ENCODE measurements at places on chromosomes 1 and 21. TPM values are rescaled to one million over a fixed set of nuclear protein-coding genes. Genes with fewer than 3 reads are reported as not detected.

Gene RNF220
- 85.4 TPM for total RNA-seq

Gene NMNAT2
- total RNA-seq, result 0.69 TPM

Gene TRAF3IP3
- 1.1 TPM for total RNA-seq

Gene NR1I3
- not detected for total RNA-seq

Gene LIX1L
- total RNA-seq, result 27.6 TPM

Gene IFI44L
- total RNA-seq, result 105 TPM

Gene CNN3
- total RNA-seq, result 247 TPM

Gene MFAP2
- 459 TPM for total RNA-seq

Gene ADORA1
- 2.9 TPM for total RNA-seq

Gene CELA2B
- total RNA-seq, result not detected

Gene AQP10
- total RNA-seq, result 1.00 TPM

GRCh38 chr1:171902527-171902926 is 61.2 kb downstream of the DNM3 start:
- no peaks in the 10 kb centered on the region for H3K36me3 ChIP-seq
- H3K27me3 ChIP-seq, result no peaks in the 10 kb centered on the region
- no peak overlapping the region for H3K27ac ChIP-seq

DNA sequence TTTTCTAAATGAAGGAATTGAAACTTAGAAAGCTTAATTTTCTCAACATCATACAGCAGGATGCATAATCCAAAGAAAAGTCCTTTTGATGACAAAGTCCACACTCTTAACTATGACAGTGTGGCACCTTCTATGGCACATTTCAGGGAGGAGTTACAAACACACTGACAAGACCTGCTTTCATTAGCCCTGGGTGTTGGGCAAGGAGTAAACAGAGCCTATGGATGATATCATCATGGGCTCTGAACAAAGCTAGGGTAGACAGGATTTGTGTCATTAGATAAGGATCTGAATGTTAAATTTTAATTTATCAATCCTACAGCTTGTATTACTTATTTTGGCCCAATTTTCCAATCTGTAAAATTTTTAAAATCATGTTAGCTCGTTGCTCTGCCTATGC is 62.6 kb upstream of the DENND1B start:
- no peaks in the 10 kb centered on the region for H3K27me3 ChIP-seq
- no peak overlapping the region for H3K27ac ChIP-seq
- H3K36me3 ChIP-seq, result peaks cover 2% of the 10 kb centered on the region
- peaks cover 10% of the 10 kb centered on the region for H3K4me1 ChIP-seq

DNA sequence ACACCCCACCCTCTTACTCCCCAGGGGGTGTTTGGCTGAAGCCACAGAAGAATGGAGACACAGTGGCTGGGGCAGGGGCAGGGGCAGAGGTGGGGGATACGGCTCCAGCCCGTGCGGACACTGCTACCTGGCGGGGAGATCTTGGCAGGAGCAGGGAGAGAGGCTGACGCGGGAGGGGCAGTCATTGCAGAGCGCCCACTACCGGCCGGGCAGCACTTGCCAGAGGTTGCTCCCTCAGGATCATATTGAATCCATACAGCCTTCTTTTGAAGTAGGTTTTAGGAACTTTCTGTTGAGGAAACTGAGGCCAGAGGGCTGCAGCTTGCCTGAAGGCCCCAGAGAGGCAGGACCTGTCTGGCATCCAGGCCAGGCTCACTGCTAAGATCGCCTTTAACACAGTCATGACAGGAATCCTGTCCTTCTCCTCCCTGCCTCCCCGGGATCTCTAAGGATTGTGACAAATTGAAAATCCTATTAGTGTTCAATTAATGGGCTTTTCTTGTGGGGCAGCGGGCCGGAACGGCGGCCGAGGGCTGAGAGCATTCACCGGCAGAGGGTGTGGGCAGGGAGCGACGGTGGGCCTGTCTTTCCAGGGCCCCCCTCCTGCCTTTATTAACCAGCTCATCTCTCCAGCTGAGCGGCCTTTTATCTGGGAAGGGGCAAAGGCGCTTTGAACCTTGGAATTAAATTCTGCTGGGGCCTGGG is 65.5 kb upstream of the WNT4 start:
- no peak overlapping the region for H3K4me3 ChIP-seq
- peaks cover 43% of the 10 kb centered on the region for H3K4me1 ChIP-seq
- H3K27me3 ChIP-seq, result peaks cover 47% of the 10 kb centered on the region
- no peak for DNase-seq
- no peak overlapping the region for H3K27ac ChIP-seq
- no peaks in the 10 kb centered on the region for H3K36me3 ChIP-seq

- no peak overlapping the region for H3K4me3 ChIP-seq
- no peak for DNase-seq
Observed at GRCh38 chr1:53454019-53454418, 5.2 kb upstream of the DMRTB1 start.

GRCh38 chr1:196376630-196377328 is 231.5 kb downstream of the KCNT2 start:
- H3K4me3 ChIP-seq, result no peak overlapping the region
- no peaks in the 10 kb centered on the region for H3K4me1 ChIP-seq

GRCh38 chr1:95311014-95311413 is 77.0 kb downstream of the RWDD3 start:
- no peak overlapping the region for H3K4me3 ChIP-seq
- DNase-seq, result no peak
- no peaks in the 10 kb centered on the region for H3K36me3 ChIP-seq

DNA sequence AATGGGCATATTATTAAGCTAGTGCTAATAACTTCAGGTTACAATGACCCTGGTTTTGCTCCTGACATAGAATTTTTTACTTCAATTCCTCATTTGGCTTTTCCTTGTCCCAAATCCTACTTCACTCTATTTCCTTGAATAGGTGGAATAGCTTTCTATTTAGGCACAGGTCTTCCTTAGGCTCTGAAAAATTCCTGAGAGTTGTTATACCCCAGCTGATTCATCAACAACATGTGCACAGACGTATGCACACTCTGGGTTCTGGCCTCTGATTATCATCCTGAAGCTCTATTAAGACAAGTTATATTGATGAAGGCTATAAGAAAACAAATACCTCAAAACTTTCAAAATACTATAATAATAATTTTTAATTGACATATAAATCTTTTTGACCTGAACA is 172.4 kb downstream of the NTMT2 start:
- H3K27ac ChIP-seq, result no peak overlapping the region
- peaks cover 10% of the 10 kb centered on the region for H3K4me1 ChIP-seq
- DNase-seq, result no peak
- H3K36me3 ChIP-seq, result no peaks in the 10 kb centered on the region
- no peak overlapping the region for H3K4me3 ChIP-seq

- DNase-seq, result no peak
- no peak overlapping the region for H3K27ac ChIP-seq
- H3K27me3 ChIP-seq, result no peaks in the 10 kb centered on the region
- H3K4me1 ChIP-seq, result peaks cover 5% of the 10 kb centered on the region
- H3K36me3 ChIP-seq, result peaks cover 11% of the 10 kb centered on the region
Observed at GRCh38 chr1:24435782-24436365, 20.3 kb downstream of the NIPAL3 start.

- no peaks in the 10 kb centered on the region for H3K27me3 ChIP-seq
- no peak overlapping the region for H3K4me3 ChIP-seq
- no peak overlapping the region for H3K27ac ChIP-seq
Observed at GRCh38 chr1:230274254-230274653, 151.9 kb downstream of the PGBD5 start.

- H3K36me3 ChIP-seq, result no peaks in the 10 kb centered on the region
- peaks cover 60% of the 10 kb centered on the region for H3K27me3 ChIP-seq
- peaks cover 28% of the 10 kb centered on the region for H3K4me1 ChIP-seq
Observed at GRCh38 chr1:48036710-48037355, 39.6 kb upstream of the TRABD2B start.

DNA sequence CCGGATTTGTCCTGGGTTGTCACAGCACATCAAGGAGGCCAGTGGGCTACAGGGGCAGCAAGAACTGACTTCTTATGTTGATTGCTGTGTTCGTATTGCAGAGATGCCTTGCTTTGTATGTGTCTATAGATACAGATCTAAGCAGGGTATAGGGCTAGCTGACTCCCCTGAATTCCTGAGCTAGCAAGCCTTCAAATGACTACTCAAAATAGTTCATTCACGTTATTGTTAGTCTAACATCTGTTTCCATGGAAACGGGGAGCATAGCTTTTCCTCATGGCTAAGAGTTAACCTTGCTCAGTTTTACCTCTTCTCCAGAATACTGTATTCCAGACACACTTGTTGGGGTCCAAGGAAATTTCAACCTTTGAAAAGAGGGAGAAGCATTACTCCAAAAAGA is 24.1 kb downstream of the TRIM45 start:
- peaks cover 64% of the 10 kb centered on the region for H3K4me1 ChIP-seq
- no peak for DNase-seq

GRCh38 chr1:199657449-199657848 is 370.1 kb upstream of the NR5A2 start:
- no peak overlapping the region for H3K27ac ChIP-seq
- H3K36me3 ChIP-seq, result no peaks in the 10 kb centered on the region
- no peak for DNase-seq
- H3K4me3 ChIP-seq, result no peak overlapping the region
- no peaks in the 10 kb centered on the region for H3K4me1 ChIP-seq
- H3K27me3 ChIP-seq, result peaks cover 2% of the 10 kb centered on the region

GRCh38 chr1:225114354-225114990 is 185.0 kb downstream of the DNAH14 start:
- H3K36me3 ChIP-seq, result peaks cover 16% of the 10 kb centered on the region
- H3K4me3 ChIP-seq, result no peak overlapping the region
- no peaks in the 10 kb centered on the region for H3K4me1 ChIP-seq
- no peak overlapping the region for H3K27ac ChIP-seq

DNA sequence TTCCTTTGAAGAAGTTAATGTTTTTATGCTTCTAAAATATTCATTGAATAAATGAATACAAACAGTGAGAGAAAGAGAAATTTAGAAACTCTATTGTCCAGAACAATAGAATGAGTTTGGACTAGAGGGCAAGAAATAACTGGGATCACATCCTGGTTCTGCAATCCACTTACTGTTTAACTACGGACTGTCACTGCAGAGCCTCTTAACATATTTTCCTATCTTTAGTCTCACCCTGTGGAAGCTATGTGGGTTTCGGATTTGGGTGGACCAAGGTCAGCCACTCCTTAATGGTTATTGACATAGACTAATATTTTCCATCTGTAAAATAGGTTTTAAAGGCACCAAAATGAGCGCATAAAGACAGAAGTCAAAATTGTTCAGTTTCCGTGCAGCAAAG is 116.6 kb downstream of the UBE2U start:
- H3K27ac ChIP-seq, result no peak overlapping the region
- no peaks in the 10 kb centered on the region for H3K36me3 ChIP-seq
- no peak for DNase-seq
- peaks cover 4% of the 10 kb centered on the region for H3K27me3 ChIP-seq
- no peak overlapping the region for H3K4me3 ChIP-seq

GRCh38 chr1:201999625-202000238 is 10.7 kb upstream of the ELF3 start:
- DNase-seq, result no peak
- peaks cover 65% of the 10 kb centered on the region for H3K36me3 ChIP-seq
- no peak overlapping the region for H3K4me3 ChIP-seq
- H3K27me3 ChIP-seq, result no peaks in the 10 kb centered on the region
- peak overlapping the region; percentile 64 for H3K27ac ChIP-seq
- H3K4me1 ChIP-seq, result peaks cover 9% of the 10 kb centered on the region

DNA sequence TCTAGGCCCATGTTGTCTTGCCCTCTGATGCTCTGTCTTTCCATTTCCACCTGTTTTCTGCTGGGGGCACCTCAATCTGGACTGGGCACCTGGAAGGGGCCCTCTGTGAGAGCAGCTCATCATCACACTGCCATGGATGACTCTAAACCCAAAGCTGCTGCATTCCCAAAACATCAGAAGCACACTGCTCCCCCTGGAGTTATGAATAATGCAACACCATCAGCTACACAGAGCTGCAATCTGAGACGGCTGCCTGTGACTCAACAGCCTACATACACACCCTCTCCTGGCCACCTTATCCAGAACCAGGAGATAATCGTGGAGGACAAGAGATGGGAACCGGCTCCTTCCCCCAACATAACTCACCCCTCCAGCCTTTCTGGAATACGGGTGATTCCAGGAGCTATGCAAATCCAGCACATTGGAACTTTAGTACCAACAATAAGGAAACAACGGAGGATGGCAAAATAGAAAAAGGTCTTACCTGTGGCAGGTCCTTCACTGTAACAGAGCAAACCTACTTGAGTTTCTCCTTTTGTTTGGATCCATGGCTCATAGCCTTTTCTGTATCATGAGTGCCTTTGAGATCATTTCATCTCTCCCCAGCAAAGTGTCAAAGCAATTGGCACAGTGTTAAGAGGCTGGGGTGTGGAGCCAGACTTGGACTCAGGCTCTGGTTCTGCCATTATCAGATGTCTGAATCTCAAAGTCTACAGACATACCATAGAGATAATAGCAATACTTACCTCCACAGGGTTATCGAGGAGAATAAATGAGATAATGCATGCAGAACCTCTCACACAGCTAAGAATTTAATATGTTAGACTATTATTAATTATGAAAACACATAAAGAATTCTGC is 29.3 kb downstream of the AK2 start:
- no peaks in the 10 kb centered on the region for H3K27me3 ChIP-seq
- H3K27ac ChIP-seq, result peak overlapping the region; percentile 74
- peaks cover 32% of the 10 kb centered on the region for H3K4me1 ChIP-seq
- no peak overlapping the region for H3K4me3 ChIP-seq
- peaks cover 33% of the 10 kb centered on the region for H3K36me3 ChIP-seq

GRCh38 chr1:24964811-24965570 is 34.9 kb upstream of the RUNX3 start:
- H3K36me3 ChIP-seq, result no peaks in the 10 kb centered on the region
- DNase-seq, result no peak
- H3K4me1 ChIP-seq, result peaks cover 1% of the 10 kb centered on the region
- no peak overlapping the region for H3K27ac ChIP-seq

DNA sequence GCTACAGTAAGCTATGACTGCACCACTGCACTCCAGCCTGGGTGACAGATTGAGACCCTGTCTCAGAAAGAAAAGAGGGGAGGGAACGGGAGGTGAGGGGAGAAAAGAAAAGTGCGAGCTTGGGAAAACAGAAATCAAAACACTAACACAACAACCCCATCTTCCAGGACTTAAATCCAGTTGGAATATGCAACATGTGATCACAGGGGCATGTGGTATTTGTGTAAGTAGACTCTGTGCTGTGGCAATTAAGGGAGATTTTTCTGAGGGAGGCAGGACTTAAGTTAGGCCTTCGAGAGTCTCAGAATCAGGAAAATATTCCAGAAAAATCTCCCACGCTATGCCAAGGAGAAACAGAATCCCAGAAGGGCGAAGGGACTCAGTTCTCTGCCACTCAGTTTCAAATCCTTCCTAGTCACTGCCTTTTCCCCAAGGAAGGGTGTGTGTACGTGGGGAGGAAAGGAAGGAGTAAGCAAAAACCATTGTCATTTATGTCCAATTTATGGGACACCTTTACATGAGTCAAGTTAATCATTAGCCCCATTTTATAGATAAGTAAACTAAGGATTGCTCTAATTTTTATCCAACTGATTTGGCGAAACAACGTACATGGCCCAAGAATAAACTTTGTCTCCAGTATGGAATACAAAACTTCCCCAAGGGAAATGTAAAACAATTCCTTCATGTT is 12.3 kb downstream of the ID3 start:
- no peak overlapping the region for H3K4me3 ChIP-seq
- DNase-seq, result no peak
- H3K27ac ChIP-seq, result peak overlapping the region; percentile 47
- peaks cover 38% of the 10 kb centered on the region for H3K4me1 ChIP-seq

GRCh38 chr21:17730782-17731181 is 88.4 kb downstream of the C21orf91 start:
- H3K4me3 ChIP-seq, result no peak overlapping the region
- peaks cover 12% of the 10 kb centered on the region for H3K4me1 ChIP-seq
- H3K27ac ChIP-seq, result no peak overlapping the region
- DNase-seq, result no peak
- H3K27me3 ChIP-seq, result peaks cover 10% of the 10 kb centered on the region

GRCh38 chr1:172969611-172970010 is 81.1 kb downstream of the TNFSF18 start:
- no peaks in the 10 kb centered on the region for H3K36me3 ChIP-seq
- H3K27me3 ChIP-seq, result no peaks in the 10 kb centered on the region
- no peak for DNase-seq
- no peak overlapping the region for H3K4me3 ChIP-seq
- H3K27ac ChIP-seq, result peak overlapping the region; percentile 60

All from mesothelial cell of epicardium (in vitro differentiated cells).